HCEC 1CT (cell line): ENCODE measurements at places on chromosomes 5 and 9.

DNA sequence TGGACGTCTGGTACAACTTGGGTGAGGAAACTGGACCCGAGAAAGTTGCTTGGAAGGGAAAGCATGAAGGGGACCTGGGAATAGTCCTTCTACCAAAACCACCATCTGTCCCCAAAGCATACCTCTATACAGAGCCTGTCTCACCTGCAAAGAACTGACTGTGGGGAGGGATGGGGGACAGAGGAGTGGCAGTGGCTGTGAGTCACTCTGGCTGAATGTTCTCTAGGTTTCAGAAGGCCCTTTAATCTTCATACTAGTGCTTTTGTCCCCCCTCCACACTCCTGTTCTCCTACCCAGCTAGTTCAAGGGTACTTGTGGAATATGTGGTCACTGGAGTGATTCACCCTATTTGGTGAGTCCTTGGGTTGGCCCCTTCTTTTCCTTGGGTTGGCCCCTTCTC is 109.3 kb upstream of the RUSC2 start:
- DNase-seq, result no peak

DNA sequence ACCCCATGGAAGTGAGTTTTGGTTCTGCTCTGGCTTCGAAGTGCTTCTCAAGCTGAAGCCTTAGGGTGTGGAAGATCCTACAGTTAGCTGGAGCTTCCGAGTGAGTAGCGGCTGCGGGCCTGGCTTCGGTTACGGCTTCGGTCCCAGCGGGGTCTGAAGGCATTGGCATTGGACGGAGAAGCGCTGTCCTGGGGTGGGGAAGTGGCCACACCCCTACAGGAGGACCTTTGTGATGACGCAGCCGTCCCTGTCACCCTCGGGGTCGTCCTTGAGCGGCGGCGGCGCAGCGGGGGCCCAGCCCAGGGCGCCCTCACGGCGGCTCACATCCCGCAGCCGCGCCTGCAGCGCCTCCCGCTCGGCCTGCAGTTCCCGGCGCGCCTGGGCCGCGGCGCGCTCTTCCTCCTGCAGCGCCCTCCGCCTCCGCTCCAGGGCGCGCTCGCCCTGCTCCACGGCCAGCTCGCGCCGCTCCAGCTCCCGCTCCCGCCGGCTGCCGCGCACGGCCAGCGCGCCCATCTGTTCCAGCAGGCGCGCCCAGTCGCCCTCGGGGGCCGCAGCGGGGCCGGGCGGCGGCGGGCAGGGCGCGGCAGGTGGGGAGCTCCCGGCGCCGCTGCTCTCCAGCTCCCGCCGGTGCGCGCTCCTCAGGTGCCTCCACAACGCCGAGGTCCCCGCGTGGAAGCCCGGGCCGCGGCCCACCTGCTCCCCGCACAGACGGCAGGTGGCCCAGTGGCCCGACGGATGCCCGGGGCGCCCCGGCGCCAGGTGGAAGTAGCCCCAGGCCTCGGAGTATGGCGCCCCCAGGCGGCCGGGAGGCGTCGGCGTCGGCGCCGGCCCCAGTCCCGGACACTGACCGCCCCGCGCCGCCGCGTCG is 9.9 kb downstream of the ZBED3 start:
- DNase-seq, result peak; percentile 30

DNA sequence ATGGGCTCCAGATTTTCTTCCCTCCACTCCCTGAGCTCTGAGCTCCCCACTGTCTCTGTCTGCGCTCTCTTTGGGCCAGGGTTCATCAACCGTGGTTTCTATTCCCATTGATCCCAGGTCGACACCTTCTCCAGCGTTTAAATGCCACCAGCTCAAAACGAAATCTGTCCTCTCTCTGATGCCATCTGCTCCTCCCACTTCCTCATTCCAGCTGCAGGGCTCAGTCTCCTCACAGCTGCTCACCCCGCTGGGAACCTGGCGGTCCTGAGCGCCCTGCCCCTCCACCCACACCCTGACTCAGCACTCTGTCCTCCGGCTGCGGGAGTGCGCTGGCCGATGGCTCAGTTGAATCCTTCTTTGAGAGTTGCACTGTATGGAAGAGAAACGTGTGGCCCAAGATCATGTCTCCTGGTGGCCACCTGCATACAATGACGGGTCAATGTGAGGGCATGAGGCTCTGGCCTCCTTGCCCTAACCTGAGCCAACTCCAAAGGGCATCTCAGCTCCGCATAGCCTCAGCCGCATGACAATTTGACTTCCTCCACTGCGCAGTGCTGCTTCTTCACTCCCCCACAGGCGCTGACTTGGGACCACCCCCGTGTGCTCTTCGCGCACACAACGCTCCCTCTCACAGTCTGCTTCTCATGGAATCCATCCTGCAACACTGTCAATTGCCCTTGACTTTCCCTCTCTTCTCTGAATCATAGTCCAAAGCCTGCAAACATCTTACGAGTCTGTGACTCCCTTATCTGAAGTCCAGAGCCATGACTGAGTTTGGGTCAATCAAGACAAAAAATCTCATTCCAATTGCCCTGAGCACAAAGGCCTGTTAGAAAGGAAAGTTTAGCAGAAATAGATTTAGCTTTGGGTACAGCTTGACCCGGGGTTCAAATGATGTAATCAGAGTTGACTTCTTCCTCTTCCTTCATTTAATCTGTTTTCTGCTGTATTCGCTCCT is 82.4 kb downstream of the PTCH1 start:
- DNase-seq, result no peak

DNA sequence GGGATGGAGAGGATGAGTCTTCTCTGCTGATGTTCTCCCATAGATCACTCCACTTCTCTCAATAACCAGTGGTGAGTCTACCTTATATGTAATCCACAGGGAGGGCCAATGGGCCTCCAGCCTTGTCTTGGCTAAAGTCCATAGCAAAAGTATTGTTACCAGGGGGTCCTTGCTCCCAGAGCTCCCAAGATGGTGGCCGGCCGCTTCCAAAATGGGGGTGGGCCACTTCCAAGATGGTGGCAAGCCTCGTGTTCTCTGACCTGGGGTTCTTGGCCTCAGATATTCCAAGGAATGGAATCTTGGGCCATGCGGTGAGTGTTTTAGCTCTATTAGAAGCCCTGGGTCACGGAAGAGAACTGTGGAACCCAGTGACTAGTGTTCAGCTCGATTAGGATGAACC is 12.0 kb upstream of the SLC24A2 start:
- no peak for DNase-seq

DNA sequence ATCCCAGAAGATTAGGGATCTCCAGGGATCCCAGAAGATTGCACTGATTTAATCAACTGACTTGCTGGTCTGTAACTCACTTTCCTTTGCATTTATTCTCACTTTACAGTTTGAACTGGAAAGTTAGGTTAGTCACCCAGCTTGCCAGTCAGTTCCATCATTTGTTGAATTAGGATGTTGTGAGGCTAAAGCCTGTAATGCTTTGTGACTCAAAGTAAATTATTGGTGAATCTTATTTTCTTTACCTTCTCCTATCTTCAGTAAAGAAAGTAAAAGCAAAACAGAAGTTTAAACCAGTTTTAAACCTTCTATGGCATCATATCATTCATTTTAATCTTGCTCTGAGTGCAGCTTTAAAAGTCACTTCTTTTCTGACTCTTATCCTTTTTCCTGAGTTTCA is 85.8 kb downstream of the SLC44A1 start:
- no peak for DNase-seq

DNA sequence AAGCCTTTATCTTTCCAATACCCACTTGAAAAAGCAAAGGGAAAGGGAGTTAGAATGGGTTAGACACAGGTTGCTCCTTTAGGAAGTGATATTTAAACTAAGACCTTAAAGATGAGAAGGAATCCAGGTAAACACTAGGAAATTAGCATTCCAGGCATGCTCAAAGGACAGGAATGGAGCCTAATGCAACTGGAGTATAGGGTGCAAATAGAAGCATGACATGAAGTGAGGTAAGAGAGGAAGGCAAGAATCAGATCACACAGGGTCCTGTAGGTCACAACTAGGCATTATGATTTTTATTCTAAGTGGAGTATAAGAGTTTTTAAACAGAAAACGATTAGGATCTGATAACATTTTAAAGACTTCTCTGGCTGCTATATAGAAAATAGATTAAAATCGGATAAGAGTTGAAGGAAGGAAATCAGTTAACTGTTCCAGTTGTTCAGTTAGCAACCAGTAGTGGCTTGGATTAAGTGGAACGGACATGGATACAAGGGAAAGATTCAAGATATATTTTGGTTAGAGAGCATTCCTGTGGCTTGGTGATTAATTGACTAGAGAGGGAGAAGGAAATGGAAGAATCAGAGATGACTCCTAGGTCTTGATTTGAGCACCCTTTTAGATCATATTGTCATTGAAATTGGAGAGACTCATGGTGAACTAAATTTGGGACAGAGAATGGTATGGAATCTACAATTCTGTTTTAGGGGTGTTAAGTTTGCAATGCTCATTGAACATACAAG is 95.9 kb downstream of the FBXO4 start:
- DNase-seq, result peak; percentile 19

DNA sequence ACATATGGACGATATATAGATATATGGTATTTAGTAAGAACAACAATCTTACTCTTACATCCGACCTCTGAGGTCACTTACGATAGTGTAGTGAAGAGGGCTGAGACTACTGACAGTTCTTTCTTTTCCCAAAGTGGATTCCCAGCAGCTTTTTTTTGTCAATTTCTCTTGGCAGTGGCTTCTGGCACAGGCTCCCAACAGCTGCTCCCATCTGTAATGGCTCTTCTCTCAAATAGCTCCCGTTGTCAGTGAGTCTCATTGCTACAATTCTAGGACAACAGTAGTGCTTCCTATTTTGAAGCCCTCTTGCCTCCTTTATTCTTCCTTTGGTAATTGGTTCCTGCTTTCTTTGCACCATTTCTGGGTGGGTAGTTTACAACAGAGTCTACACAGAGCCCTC is 68.4 kb downstream of the SLC25A46 start:
- peak; percentile 43 for DNase-seq

GRCh38 chr5:128426090-128426534 is 111.9 kb downstream of the FBN2 start:
- no peak for DNase-seq

GRCh38 chr9:132370592-132370991 is 15.8 kb upstream of the SETX start:
- no peak for DNase-seq

DNA sequence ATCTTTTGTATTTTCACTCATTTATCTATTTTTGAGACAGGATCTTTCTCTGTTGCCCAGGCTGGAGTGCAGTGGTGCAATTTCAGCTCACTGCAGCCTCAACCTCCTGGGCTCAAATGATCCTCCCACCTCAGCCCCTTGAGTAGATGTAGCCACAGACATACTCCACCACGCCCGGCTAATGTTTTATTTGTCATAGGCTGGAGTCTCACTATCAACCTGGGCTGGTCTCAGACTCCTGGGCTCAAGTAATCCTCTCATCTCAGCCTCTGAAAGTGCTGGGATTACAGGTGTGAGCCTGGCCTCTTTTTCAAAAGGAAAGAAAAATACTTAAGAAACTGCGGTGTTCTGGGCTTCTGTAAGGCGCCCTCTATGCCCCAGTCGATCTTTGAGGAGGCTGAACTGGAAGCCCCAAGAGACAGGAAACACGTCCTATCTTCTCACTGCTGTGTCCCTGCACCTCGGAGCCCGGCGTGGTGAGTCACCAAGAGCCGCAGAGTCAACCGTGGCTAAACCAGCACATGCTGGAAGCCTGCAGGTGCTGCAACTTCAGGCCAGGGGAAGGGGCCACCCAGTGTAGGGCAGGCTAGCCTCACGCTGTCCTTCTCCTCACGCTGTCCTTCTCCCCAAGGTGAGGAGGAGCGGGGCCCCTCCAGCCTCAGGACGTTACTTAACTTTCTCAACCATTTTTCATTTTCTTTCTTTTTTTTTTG is 15.2 kb upstream of the LHX3 start:
- DNase-seq, result peak; percentile 38

- no peak for DNase-seq
These were observed 178.8 kb downstream of the TMEM161B start for GRCh38 chr5:88089719-88090390.

GRCh38 chr9:135501261-135502167 is 1.0 kb downstream of the MRPS2 start:
- DNase-seq, result no peak

DNA sequence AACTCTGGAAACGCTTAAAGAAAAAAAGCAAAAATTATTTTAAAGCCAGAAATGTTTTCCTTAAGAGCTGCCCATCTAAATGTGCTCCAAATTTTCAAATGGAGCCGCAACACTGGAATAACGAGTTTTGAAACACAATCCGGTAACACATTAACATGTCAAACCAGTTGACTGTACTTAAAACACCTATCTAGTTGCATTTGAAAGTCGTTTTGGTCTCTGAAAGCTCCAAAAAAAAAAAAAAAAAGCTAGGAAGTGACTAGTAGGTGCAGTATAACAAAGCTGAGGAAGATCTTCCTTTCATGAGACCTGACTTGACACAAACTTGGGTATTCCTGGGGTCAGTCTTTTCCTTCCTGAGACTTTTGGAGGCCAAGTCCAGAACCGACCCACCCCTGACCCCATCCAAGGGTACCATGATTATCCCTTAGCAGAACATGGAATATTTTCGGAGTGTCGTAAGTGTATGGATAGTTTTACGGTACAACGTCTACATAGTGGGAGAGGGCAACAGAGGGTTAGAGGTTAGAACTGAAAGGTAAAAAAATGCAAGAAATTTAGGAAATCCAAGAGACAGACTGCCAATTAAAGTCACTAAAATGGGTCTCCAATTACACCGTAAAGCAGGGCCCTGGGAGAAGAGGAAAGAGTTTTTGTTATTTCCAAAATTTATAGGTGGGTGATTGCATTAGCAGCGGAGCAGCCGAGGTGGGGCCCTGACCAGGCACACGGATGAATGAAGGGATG is 812 bp downstream of the CETN3 start:
- no peak for DNase-seq

- DNase-seq, result no peak
These were observed 88.7 kb downstream of the ITGA1 start for GRCh38 chr5:52876456-52876855.

GRCh38 chr5:66724349-66725139 is 128.4 kb downstream of the MAST4 start:
- DNase-seq, result no peak

- no peak for DNase-seq
These were observed 54.5 kb upstream of the FST start for GRCh38 chr5:53425687-53426511.

DNA sequence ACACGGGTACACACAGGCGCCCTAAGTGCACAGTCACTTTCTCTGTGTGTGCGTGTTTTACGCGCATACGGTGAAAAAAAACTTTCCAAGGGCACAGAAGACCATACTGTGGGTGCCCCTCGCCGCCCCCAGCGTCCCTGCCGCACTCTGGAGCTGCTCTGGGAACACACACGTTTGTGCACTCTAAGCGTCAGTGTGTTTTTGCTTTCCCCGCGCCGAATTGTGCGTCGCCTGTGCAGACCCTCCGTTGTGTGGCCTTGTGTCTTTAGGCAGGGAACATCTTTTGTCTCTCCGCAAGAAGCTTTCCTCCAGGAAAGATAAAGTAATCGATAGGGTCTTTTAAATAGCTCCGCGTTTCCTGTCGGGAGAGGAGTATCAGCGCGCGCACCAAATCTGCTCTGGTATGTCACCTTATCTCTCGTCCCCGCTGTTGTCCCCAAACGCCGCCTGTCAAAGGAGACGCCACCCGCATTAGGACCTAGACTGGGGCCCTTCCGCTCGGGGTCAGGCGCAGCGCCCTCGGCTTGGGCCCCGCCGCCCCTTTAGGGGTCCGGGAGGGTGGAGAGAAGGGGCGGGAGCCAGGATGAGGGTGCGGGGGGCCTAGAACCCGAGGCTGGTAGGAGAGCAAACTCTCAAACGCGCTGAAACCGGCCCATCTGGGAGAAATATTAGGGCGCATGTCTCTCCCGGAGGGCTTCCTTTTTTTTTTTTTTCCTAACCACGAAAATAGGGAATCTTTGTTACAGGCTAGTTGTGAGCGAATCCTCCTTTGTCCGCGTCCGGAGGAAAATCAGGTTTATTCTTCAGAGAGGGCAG is 10.5 kb upstream of the NKX2-5 start:
- DNase-seq, result no peak
